Kidney capillary endothelial cell (primary cell): ENCODE measurements at places on chromosomes 3 and 15.

- no peak for DNase-seq
Measured at GRCh38 chr3:100563228-100563627, 46.2 kb upstream of the ADGRG7 start.

DNA sequence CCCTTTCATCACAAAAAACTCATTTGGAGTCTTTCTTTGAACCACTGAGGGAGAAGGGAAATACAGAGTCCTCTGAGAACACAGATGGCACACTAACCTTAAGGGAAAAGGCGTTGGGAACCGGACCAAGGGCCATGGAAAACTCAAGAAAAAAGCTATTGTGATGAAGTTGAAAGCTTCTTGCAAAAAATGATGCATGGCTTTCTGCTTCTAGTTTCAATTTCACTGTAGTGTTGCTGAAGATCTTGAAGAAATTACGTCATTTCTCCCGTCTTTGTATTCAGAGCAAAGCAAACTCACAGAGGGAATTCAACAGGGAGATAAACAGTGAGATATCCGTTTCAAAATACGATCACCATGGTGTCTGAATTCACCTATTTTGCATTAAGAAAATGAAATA is 642.3 kb upstream of the ADAMTS9 start:
- DNase-seq = no peak

DNA sequence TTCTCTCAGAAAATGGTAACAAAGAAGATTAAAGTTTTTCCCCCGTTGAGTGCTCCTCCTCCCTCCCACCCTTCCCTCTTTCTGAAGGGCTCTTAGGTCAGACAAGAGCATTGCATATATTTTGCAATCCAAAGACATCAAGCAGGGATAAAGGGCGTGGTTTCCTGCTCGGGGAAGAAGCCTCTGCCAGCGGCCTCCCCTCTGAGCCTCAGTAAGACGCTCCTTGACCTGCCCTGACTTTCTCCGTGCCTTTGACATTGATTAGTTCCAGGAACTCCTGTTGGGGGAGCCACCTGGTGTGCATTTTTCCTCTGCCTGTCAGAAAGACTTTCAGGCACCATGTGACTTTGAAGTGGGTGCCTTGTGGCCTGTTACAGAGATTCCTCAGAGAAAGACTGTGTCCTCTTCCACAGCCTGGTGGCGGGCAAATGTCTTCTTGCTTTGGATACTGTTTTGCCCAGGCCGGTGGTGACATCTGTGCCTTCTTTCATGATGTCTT is 87.2 kb upstream of the TBL1XR1 start:
- DNase-seq = no peak

- no peak for DNase-seq
Measured at GRCh38 chr3:46952813-46953212, 23.7 kb downstream of the CCDC12 start.

DNA sequence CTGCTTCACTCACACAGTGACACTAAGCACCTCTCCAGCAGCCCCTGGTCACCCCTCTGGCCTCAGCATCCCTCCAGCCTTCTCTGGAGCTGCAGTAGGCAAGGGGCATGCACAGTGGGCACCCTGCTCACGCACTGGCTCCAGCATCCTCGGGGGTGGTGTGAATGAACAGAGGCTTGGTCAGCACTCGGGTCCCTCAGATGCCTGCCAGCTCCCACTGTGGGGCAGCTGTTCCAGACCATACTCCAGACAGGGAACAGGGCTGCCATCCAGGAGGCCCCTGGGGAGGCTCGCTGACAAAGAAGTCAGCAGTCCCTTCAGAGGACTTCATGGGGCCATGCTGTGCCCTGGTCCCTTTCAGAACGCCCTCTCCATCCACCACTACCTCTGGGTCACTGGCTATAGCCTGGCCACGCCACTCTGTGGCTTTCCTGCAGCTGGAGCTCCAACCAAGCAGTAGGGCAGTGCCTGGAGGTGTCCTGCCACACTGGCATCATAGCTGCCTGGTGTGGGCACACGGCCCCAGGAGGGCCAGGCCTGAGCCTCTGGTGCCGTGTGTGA is 26.3 kb downstream of the ALS2CL start:
- no peak for DNase-seq

- no peak for DNase-seq
Measured at GRCh38 chr3:185549651-185550111, 2.7 kb downstream of the LIPH start.

DNA sequence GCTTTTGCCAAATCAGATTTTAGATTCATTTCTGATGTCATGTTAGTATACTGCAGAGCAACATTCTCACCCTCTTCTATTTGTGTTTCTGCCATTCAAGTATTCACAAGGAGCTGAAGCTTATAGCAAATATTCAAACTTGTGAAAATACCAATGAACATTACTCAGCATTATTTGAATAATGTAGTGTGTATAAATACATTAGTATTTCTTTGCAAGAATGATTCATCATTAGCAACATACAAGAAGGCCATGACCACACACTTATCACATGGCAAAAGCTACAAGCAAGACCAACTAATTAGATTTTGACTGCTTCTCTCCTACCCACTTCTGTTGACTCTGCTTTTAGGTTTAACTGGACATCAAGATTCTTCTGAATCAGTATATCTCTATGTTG is 124.9 kb downstream of the IGSF11 start:
- DNase-seq = no peak
